NCI-H748 treated with DMSO at 0.1 percent for 48 hours (cell line): ENCODE measurements at places on chromosomes 12 and 14.

DNA sequence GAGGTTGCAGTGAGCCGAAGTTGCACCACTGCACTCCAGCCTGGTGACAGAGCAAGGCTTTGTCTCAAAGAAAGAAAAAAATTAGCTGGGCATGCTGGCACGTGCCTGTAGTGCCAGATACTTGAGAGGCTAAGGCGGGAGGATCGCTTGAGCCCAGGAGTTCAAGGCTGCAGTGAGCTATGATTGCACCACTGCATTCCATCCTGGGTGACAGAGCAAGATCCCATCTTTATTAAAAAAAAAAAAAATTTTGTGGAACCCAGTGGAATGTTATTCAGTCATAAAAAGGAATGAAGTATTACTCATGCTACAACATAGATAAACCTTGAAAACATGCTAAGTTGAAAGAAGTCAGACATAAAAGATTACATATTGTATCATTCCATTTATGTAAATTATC lies 8.3 kb upstream of the ERBB3 start:
- no peak for DNase-seq

DNA sequence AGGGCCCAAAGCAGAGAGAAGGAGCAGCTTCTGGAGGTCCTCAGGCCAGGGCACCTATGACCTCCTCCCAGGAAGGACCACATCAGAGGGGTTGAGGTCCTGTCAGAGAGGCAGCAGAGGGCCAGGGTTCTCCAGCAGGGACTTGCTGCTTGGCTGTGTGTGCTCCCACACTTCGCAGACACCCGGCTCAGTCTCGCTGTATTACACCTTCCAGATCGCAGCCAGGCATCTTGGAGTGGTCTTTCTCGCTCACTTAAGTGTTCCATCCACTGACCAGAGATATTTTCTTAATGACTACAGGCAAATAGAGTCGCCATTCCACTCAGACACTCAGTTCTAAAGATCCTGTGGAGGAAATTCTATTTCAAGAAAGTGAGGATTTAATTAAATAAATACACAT lies 84.3 kb downstream of the PRIMA1 start:
- no peak for DNase-seq

DNA sequence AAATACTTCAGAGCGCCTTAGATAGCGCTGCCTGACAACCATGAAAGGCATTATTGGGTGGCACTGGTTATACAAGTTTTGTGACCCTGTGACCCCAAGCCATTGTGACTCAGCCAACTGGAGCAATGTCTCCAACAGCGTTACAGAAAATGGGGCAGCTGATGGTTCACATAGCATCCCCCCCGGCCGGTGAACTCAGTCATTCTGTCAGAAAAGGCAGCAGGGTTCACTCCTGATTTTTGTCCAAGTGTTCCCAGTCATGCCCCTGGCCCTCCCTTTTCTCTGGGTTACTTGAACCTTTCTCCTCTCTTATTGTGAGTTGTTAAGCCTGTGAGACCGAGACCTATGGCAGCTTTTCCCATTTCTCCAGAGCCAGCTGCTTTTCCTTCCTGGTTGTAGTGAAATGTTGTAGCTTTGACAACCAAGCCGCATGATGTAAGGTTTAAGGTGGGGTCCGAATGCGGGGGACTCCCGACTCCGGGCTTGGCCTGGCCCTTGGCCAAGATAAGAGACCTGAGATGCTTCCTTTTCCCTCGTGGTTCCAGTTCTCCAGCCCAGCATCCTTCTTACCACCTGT lies 22.0 kb downstream of the CD9 start:
- DNase-seq, result no peak

GRCh38 chr14:56814519-56814959 lies 4.3 kb upstream of the OTX2 start:
- DNase-seq, result no peak

- DNase-seq, result no peak
Observed at GRCh38 chr12:40376533-40377267, 151.9 kb downstream of the LRRK2 start.

- DNase-seq, result no peak
Observed at GRCh38 chr14:76228138-76228537, 76.4 kb downstream of the GPATCH2L start.

DNA sequence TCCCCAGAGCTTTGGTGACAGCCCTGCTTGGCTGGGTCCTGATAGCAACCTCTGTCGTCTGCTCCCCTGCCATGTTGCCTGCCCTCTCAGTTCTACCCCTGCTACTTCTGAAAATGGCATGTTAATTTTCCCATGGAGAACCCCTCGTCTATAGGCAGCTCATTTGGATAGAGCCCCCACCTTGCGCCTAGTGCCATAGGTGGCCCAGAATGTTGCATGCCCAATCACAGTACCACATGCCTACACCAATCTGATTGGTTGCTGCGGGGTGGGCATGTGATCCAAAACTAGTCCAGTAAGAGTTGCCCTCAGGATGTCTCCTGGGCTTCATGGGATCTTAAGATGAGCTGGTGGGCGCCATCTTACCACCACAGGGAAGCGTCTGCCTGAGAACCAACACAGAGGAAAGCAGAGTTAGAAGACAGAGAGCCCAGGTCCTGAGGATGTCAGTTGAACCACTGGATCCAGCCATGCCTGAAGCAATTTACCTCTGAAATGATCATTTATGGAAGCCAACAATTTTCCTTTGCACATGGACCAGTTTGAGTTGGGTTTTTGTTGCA lies 85.7 kb downstream of the PAPOLA start:
- no peak for DNase-seq

DNA sequence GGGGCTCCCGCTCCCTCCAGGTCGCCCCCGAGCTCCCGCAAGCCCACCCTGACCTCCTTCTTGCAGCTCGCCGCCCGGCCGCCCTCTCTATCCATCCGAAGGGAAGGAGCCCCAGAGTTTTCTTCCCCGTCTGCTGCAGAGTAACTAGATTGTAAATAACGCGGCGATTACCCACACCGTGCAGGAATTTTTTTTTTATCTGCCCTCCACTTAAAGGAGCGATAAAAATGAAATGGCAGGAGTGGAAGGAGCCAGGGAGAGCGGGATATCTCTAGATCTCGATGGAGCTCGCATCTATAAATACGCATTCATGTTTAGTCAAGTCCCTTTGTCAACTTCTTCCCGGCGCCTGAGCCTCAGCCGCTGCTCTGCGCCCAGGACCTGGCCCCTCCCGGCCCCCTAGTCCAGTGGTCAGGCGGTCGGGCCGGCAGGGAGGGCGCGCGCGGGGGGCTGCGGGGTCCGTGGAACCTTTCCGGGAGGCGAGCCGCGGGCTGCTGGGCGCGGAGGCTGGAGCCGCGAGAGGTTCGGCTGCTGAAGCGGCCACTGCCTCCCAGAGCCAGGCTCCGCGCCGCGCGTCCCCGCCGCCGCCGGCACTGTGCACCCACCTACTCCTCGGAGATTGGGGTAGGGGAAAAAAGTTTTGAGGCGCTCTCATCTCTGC lies 386.0 kb downstream of the BCAT1 start:
- DNase-seq, result peak; percentile 8

GRCh38 chr12:116039081-116039480 lies 238.4 kb downstream of the MED13L start:
- DNase-seq, result no peak

- no peak for DNase-seq
Observed at GRCh38 chr14:89600950-89601826, 184.2 kb upstream of the FOXN3 start.

GRCh38 chr12:109069307-109070271 lies 17.2 kb downstream of the USP30 start:
- no peak for DNase-seq

- DNase-seq, result no peak
Observed at GRCh38 chr12:50338920-50339645, 55.8 kb upstream of the LIMA1 start.

- DNase-seq, result no peak
Observed at GRCh38 chr14:55389330-55389729, 22.3 kb downstream of the ATG14 start.

DNA sequence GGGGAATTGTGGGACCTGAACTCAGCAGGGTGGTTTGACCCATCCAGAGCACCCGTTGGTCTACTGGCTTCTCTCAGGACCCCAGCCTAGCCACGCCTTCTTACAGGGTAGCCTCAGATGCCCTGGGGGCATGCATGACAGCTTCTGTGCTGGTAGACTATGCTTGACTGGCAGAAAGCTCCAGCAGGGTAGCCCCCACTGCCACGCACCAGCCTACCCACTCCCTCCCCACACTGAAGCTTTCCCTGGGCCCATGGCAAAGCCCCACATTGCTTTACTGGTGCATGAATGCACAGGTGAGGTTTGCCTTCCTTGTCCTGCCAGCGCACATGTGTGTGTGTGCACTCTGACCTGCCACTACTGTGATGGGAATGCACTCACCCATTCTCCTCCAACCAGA lies 772.2 kb downstream of the LRFN5 start:
- no peak for DNase-seq

GRCh38 chr12:452667-453210 lies 7.0 kb upstream of the B4GALNT3 start:
- no peak for DNase-seq

- DNase-seq, result no peak
Observed at GRCh38 chr12:75471902-75472890, 8.4 kb upstream of the GLIPR1 start.

- DNase-seq, result no peak
Observed at GRCh38 chr12:109087250-109087649, 6.0 kb downstream of the ALKBH2 start.

DNA sequence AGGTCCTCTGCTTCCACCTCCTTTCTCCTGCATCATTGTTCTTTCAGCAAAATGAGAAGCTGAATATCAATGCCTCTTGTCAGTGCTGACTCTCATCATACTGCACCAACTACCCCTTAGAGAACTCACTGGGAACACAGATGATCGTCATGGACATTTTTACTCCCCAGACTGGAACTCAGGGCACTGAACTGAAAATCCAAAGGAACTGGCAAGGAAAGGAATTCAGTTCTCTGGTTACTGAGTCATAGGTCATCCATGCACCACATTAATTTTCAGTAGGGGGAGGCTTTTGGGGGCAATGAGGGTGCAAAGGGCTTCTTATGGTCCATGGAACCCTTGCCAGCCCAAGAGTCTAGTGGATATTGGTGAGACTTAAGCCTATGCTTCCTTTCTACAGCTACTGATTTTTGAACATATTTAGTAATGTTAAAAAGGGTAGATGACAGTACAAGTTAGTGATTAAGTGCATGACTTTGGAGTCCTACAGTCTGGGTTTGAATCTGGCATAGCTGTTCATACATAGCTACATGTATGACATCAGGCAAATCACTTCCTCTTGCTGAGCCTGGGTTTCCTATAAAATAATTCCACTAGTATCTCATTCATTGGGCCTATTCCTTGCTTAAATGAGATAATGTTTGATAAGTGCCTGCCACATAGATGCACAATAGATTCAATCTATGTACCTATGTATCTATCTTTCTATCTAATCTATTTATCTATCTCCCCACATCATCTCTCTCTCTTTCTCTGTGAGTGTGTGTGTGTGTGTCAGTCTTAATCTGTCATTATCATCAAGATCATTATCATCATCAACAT lies 29.2 kb downstream of the BBS10 start:
- DNase-seq, result no peak

- no peak for DNase-seq
Observed at GRCh38 chr12:57347284-57347683, 83.6 kb downstream of the R3HDM2 start.

GRCh38 chr12:49980501-49981349 lies 8.0 kb downstream of the AQP6 start:
- DNase-seq, result no peak

DNA sequence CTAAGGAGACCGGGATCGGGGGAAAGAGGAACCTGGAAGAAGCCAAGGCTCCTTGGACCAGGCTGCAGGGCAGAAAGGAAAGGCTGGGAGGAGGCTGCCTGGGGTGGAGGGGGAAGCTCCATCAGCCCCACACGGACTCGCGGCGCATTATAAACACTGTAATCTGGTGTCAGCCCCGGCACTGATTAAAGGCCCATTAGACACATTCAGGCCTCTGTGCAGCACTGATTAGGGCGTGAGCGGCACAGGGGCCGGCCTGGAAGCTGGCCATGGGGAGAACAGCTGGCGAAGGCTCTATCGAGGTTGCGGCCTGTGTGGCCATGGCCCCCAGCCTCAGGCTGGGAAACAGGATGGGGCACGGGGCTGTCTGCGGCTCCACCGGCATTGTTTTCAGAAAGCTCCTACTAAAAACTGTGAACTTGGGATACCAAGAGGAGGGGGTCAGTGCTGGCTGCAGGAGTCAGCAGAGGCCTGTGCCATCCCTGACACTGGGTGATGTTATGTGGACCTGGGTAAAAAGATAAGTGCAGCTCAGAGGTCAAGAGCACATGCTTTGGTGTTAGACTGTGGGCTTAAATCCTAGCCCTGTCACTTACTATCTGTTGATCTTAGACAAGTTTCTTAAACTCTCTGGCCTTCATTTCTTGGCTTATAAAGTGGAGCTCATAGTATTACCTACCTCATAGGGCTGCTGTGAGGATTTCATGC lies 10.6 kb downstream of the ACVRL1 start:
- DNase-seq, result no peak

- no peak for DNase-seq
Observed at GRCh38 chr12:90999966-91000365, 4.8 kb downstream of the EPYC start.

GRCh38 chr12:93060666-93061472 lies 131.8 kb upstream of the EEA1 start:
- DNase-seq, result no peak

DNA sequence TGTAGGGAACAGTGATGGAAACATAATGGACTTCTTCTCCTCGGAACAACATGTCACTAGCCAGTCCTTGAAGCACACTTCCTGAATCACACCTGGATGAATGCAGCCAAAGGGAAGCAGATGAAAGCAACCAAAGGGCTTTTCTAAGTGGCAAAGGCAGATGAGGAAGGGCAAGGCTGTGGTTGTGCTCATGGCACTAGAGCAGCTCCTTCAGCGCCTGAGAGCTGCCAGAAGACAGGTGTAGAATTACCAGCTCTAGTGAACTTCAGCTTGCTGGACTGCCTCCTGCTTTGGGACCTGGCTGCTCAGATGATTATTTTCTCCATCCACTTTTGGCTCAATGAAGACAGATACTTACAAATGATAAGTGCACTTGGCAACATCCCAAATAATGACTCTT lies 1372.1 kb upstream of the SEL1L start:
- DNase-seq, result no peak

GRCh38 chr14:92340931-92341330 lies 18.0 kb downstream of the SLC24A4 start:
- DNase-seq, result no peak
